ENCODE measurements at places on chromosomes 1 and 21.

DNA sequence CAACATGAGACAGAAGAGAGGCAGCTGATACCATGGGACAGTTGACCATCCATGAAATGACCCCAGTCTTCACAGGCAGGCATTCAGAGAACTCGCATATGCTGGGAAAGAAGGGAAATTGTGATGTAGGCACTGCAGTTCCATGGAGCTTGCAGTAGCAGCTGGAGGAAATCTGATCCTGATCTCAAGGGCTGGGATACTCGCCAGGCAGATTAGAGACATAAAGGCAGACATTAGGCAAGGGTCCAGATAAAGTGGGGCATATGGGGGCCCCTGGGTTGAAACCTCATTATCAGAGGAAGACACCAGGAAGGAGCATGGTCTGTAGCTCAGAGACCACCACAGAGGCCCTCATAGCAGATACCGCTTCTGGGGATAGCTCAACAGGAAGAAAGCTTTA, 48.7 kb upstream of the TNR start:
- no peak for DNase-seq

- peak; percentile 68 for DNase-seq
Observed at GRCh38 chr1:232982238-232982944, 32.0 kb downstream of the NTPCR start.

DNA sequence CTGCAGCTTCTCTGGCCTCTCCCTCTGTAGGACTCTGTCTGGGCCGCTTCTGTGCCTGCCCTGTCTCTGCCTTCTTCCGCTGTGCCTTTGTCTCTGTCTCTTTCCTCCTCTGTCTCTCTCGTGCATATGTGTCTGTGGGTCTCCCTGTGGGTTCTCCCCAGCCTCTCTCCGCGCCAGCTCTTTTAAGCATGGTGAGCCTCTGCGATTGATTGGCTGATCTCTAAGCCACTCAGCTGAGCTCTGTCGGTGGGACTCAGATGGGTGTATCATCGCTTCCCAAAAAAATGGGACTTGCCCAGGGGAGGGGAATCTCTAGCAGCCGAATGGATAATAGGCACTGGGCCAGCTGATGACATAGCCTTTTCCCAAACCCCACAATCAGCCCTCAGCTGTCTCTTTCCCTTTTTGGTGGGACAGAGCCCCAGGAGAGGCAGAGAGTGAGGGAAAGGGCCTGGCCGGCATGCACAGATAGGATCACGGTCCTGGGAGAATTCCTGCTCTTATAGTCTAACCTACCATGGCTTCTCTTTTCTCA, at the start of gene ADAMTS4:
Gene ADAMTS4 (minus strand): TSS at position 158 of the 535 bp plus-strand sequence. CDS start 427 bp downstream, outside the sequence.
- DNase-seq: no peak

DNA sequence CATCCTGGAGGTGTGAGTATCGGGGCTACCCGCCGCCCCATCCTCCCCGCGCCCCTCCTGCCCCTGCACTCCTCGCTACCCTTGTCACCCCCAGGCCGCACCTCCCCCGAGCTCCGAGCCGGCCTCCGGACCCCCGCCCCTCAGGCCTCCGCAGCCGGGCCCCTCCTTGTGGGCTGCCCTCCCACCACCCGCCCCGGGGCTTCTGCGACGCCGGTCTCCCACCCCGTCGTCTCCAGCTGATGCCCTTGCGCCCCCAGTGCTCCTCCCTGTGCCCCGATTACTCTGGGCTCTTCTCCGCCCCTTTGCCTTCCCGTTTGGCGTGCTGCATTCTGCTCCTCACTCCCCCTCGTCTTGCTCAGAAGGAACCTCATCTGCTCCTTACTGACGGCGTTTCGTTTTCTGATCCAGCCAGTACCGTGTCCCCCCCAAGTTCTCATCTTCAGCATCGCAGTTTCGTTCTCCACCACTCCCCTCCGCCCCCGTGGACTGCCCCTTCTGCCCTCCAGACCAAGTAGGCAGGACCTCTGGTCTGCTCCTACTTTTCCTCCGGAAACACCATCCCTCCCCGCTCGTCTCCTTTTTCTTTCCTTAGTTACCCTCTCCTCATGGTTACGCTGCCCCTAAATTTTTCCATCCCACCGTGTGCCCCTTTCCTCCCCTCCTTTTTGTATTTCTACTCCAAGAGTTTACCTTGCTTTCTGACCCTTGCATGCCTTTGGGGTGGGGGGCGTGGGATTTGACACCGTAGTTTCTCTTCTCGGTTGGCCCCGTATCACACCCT, 841 bp downstream of the SNX27 start:
- no peak for DNase-seq

DNA sequence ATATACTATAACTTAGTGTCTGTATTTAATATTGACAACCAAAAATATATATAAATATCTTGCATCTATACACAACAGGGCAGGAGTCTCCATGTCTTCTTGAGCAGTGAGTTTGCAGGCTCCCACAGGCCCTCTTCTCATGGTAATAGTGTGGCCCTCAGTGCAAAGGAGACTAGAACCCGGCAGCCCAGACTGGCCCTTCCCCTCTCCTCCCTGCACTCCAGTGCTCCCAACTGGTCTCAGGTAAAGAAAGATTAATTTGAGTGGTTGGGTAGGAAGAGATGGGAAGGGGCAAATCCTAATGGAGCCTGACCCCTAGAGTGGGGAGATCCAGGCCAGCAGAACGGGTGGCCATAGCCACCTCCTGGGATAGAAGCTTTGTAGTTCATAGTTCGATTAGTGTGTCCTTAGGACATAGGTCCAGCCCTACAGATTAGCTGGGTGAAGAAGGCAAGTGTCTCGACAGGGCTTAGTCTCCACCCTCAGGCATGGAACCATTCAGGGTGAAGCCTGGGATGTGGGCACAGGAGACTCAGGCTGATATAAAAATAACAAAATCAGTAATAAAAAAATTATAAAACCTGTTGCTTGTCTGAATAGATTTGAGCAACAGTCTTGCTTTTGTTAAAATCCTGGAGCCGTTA, 32.3 kb downstream of the SLC2A1 start:
- no peak for DNase-seq

DNA sequence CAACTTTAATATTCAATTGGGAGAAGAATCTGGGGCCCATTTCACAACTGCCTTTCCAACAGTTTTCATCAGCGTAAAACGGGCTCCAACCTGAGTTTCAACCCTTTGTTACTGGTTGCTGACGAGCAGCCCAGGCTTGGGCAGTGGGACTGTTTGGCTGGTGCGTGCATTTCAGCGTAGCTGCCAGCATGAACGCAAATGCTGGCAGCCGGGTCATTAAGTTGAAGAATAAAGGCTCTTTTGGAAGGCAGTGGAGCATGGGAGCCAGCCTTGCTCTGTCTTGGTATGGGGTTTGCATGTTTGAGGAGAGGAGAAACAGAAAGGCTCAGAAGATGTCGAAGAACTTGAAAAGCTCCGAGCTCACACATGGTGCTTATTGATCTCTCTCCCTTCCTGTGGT, 40.7 kb downstream of the WDR3 start:
- DNase-seq: peak; percentile 23

DNA sequence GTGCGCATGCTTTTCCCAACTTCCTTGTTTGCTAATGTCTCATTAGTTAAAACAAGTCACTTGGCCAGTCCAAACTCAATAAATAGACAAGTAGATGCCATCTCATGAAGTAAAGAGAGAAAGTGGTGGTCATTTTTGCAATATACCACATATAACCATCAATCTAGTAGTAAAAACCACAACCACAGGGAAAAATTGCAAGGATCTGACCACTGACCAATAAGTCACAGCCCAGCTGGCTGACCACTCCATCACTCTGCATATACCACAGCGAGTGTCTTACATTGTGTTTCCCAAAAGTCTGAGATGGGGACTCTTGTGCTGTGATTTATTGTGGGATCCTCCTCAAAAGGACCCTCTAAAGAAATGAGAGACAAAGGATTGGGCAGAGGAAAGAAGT, 76.0 kb downstream of the FH start:
- no peak for DNase-seq

GRCh38 chr1:24875257-24875656, 54.8 kb downstream of the RUNX3 start:
- DNase-seq: no peak

GRCh38 chr1:85940656-85941306, 215.8 kb downstream of the COL24A1 start:
- no peak for DNase-seq

GRCh38 chr1:23383577-23384311, 14.1 kb upstream of the ZNF436 start:
- DNase-seq: no peak

GRCh38 chr1:56816264-56816663, 2.9 kb downstream of the FYB2 start:
- DNase-seq: no peak

GRCh38 chr1:12608311-12608957, 9.6 kb downstream of the DHRS3 start:
- no peak for DNase-seq

GRCh38 chr1:27622828-27623227, 12.2 kb downstream of the FGR start:
- no peak for DNase-seq

DNA sequence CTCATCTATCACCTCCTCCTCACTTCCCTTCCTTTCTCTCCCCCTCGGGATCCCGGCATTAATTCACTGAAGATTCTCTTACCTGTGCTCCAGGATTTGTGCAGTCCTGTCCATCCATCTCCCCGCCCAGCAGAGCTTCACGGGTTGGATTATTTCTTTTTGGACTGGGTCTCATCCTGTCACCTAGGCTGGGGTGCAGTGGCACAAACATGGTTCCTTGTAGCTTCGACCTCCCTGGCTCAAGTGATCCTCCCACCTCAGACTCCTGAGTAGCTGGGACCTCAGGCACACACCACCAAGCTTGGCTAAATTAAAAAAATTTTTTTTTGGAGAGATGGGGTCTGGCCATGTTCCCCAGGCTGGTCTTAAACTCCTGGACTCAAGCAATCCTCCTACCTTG, 12.3 kb upstream of the CSF3R start:
- DNase-seq: no peak

DNA sequence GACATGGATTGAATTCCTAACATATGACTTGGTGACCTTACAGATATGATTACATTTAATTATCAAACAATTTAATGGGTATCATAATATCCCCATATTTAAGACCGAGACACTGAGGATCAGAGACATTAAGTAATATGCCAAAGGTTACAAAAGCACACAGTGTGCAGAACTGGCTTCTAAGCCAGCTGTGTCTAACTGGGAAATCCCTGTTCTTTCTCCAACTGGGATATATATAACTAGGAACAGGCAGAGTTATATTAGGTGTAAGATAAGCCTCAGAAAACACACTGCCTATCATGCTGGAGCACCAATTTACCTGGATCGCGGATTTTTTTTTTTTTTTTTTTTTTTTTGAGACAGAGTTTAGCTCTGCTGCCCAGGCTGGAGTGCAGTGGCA, 88.3 kb upstream of the ADGRL2 start:
- DNase-seq: no peak

GRCh38 chr1:230507236-230507635, 81.1 kb upstream of the PGBD5 start:
- DNase-seq: no peak

DNA sequence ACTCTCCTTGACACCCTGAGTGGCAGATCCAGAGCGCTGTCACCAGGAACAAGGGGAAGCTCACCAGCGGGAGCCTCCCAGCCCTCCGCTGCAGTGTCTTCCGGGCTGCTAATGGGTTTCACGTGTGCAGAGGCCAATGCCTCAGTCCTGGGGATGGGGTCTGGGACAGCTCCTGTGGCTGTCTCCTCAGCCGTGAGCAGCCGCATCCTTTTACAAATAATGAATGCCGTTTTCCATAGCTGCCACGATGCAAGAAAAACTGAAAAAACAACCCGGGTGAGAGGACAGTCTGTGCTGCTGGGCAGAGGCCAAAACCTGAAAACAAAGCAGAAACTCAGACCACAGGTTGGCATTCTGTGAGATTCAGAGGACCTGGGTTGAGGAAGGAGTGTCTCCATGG, 212.2 kb upstream of the RAB4A start:
- no peak for DNase-seq

GRCh38 chr1:29279951-29280391, 43.6 kb downstream of the PTPRU start:
- no peak for DNase-seq

DNA sequence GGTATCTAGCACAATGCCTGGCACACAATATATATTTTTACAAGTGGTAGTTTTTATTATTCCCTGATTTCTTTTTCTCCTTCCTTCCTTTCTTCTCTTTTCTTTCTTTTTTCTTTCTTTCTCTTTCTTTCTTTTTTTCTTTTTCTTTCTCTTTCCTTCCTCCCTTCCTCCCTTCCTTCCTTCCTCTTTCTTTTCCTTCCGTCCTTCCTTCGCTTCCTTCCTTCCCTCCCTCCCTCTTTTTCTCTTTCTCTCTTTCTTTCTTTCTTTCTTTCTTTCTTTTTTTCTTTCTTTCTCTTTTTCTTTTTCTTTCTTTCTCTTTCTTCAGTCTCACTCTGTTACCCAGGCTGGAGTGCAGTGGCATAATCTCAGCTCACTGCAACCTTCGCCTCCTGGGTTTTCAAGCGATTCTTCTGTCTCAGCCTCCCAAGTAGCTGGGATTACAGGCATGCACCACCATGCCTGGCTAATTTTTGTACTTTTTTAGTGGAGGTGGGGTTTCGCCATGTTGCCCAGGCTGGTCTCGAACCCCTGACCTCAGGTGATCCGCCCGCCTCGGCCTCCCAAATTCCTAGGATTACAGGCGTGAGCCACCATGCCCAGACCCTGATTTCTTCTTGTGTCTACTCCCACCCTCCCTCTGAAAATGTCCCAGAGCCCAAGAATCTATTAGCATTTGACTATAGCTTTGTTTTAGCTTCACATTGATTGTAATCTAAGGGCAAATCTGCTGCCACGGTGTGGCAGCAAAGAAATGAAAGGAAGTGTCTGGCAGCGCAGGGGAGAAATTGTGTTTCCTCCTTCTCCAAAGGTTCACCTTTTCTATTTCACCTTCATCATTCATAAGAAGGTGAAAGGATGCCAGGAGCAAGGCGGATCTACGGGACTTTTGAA, 19.9 kb upstream of the ABCB10 start:
- DNase-seq: no peak

- DNase-seq: no peak
Observed at GRCh38 chr1:183124259-183124658, 61.8 kb upstream of the LAMC2 start.

- DNase-seq: peak; percentile 56
Observed at GRCh38 chr1:183685112-183685713, 32.1 kb upstream of the APOBEC4 start.

GRCh38 chr1:203630697-203631096, 4.1 kb downstream of the ATP2B4 start:
- no peak for DNase-seq

GRCh38 chr1:234218078-234218477, 155.2 kb upstream of the COA6 start:
- peak; percentile 67 for DNase-seq

DNA sequence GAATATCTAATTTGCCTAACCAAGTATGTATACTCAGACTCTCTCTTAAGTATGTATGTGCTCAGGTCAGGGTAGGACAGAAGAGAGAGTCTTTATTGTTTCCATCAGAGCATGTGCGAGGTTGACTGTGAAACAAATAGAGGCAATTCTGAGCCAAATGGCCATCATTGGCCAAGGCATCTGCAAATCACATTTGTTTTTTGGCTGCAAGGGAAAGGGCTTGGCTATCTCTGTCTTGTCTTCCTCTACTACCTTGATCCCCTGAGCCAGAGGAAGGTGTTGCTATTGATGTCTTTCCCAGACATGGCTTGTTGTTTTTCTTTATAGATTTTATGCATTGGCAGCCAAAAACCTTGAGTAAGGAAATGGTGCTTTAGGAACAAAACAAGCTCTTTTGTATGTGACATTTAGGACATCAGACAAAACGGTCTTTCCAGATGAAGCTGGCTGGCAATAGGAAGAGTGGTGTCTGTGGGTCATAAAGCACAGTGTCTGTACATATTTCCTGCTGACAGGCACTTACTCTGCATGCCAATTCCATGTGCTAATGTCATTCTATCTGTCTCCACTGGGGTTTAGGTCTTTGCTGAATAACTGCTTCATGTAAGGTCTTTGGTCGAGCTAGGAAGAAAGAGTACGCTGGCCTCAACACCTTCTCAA, 163.3 kb downstream of the BRINP2 start:
- no peak for DNase-seq

- DNase-seq: no peak
Observed at GRCh38 chr1:85093644-85094043, 45.3 kb upstream of the MCOLN3 start.
